Liver (tissue), 10 donors: ENCODE measurements at places on chromosomes 13 and 19. TPM values are rescaled to one million over a fixed set of nuclear protein-coding genes. Genes with fewer than 3 reads are reported as not detected.

Gene PCDH17
- 8.8 TPM for total RNA-seq

Gene HOMER3
- total RNA-seq, result 5.4 TPM

Gene ZFR2
- not detected for total RNA-seq

Gene ZNF627
- total RNA-seq, result 7.6 TPM

DNA sequence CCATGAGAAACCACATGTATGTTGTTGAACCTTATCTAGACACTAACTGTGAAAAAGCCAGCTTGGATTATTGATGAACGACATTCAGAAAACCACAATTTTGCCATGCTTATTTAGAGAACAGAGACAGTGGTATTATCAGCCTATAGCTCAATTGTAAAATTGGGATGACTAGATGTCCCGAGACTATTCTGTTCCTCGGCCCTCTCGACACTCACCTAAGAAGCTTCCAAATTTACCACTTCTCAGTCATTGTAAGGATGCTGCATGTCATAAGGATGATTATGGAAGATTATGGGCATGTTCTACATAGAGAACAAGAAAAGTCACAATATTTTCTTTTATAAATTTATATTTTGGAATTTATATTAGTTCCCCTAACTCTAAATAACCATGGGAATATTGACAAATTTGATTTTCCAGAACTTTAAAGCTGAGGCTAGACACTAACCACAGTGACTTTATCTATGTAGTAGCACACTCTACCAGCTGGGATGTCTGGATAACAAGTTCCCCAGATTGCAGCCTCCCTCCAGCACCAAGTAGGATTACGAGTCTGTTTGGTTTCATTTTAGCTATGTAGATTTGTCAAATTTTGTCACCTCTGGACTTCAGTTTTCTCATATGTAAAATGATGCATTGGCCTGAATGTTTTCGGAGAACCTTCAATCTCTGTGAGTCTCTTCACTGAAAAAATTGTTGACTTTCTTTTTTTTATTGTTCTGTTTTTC lies 513.6 kb downstream of the IRS2 start:
- DNase-seq, result no peak
